ENCODE measurements at places on chromosomes 3 and 15. TPM values are rescaled to one million over a fixed set of nuclear protein-coding genes. Genes with fewer than 3 reads are reported as not detected.

Gene FOXB1
- not detected for polyA plus RNA-seq

Gene C15orf40
- 47.0 TPM for polyA plus RNA-seq

Gene SPSB4
- 0.05 TPM for polyA plus RNA-seq

Gene COL6A6
- polyA plus RNA-seq: not detected

Gene RAP2B
- polyA plus RNA-seq: 5.4 TPM

Gene DLEC1
- 0.03 TPM for polyA plus RNA-seq

Gene C3orf52
- polyA plus RNA-seq: 7.0 TPM

Gene WDR93
- 0.10 TPM for polyA plus RNA-seq

Gene CHST13
- polyA plus RNA-seq: 0.49 TPM

Gene TMPRSS7
- 0.09 TPM for polyA plus RNA-seq

Gene IMPG2
- 0.03 TPM for polyA plus RNA-seq

Gene SCN11A
- polyA plus RNA-seq: 0.01 TPM

Gene RBP2
- polyA plus RNA-seq: not detected

Gene HRG
- polyA plus RNA-seq: not detected

Gene KBTBD13
- not detected for polyA plus RNA-seq

Gene FEZF2
- not detected for polyA plus RNA-seq

Gene CEMIP
- polyA plus RNA-seq: 0.54 TPM

Gene PGBD4
- polyA plus RNA-seq: 4.3 TPM

Gene B3GNT5
- polyA plus RNA-seq: 4.7 TPM

Gene FRMD4B
- polyA plus RNA-seq: 0.47 TPM

Gene IGF2BP2
- polyA plus RNA-seq: 6.1 TPM

Gene SLC12A1
- not detected for polyA plus RNA-seq

Gene APBA2
- 12.2 TPM for polyA plus RNA-seq

Gene C3orf22
- polyA plus RNA-seq: not detected

Gene MOBP
- polyA plus RNA-seq: not detected

Gene PAQR5
- 83.8 TPM for polyA plus RNA-seq

Gene TGM5
- polyA plus RNA-seq: not detected

Gene CACNA2D2
- polyA plus RNA-seq: 0.41 TPM

Gene CACNA1D
- polyA plus RNA-seq: 1.5 TPM

Gene XXYLT1
- 11.9 TPM for polyA plus RNA-seq

Gene ARNT2
- polyA plus RNA-seq: 10.1 TPM

Gene CKMT1B
- polyA plus RNA-seq: 2.6 TPM

Gene AHSG
- not detected for polyA plus RNA-seq

Gene NMNAT3
- polyA plus RNA-seq: 1.2 TPM

Gene GSK3B
- 26.7 TPM for polyA plus RNA-seq

Gene GABRR3
- polyA plus RNA-seq: not detected

Gene GREM1
- 3.4 TPM for polyA plus RNA-seq

Gene CFAP20DC
- 2.2 TPM for polyA plus RNA-seq

Gene C2CD4A
- 0.10 TPM for polyA plus RNA-seq

Gene HRH1
- 3.7 TPM for polyA plus RNA-seq

Gene RPL29
- 1,170 TPM for polyA plus RNA-seq

Gene SYNPR
- polyA plus RNA-seq: not detected

Gene PLCH1
- 2.1 TPM for polyA plus RNA-seq

Gene ACAD9
- 28.3 TPM for polyA plus RNA-seq

Gene CHRFAM7A
- polyA plus RNA-seq: 6.6 TPM

Data from A549 (cell line).